ENCODE measurements at places on chromosomes 5 and 9.

GRCh38 chr5:68543212-68543611, 327.7 kb downstream of the PIK3R1 start:
- no peak for DNase-seq

- no peak for DNase-seq
Observed at GRCh38 chr9:4226331-4227250, 73.3 kb downstream of the GLIS3 start.

DNA sequence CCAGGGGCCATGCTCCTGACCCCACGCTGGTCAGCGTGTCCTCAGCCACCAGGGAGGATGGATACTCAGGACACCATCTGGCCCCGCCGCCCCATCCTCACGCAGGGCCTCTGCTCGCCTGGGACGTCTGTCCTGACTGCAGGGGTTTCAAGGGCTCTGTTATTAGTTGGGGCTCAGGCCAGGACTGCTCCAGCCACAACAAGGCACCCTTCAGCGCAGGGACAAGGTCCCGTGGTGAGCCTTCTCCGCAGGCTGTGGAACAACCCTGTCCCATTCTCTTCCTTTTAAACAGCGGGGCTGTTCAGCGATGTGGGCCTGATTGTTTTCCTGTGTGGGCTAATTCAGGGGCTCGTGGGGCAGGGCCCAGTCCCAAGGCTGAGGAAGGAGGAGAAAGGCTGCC, 61.6 kb downstream of the SEMA4D start:
- DNase-seq = no peak

- no peak for DNase-seq
Observed at GRCh38 chr9:567747-568305, 273.7 kb upstream of the DMRT1 start.

- DNase-seq = no peak
Observed at GRCh38 chr5:127878174-127878750, 175.1 kb downstream of the CCDC192 start.

GRCh38 chr5:90628492-90628891, 69.9 kb downstream of the ADGRV1 start:
- DNase-seq = no peak

- DNase-seq = no peak
Observed at GRCh38 chr5:174725261-174725990, 1.0 kb downstream of the MSX2 start.

DNA sequence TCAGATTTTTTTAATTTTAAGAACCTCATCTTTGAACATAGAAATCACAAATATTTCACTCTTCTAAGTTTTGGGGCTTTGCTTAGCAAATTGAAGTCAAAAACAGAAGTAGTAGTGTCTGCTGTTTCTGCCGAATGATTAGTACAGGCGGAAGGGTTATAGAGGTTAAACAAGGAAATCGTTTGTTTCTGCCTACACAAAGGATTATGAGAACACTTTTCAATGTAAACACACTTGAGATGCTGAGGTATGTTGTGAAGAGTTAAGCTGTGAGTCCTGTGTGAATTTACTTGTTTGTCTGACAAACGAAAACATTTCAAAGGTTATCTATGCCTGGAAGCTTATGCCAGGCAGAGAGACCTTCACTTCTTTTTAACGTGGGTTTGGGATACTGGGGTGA, 224.8 kb downstream of the CETN3 start:
- DNase-seq = no peak

GRCh38 chr5:67187006-67187715, 9.4 kb downstream of the CD180 start:
- DNase-seq = no peak

GRCh38 chr5:171957591-171958251, 48.7 kb downstream of the FBXW11 start:
- no peak for DNase-seq

All from stimulated activated CD8-positive, alpha-beta memory T cell treated with anti-CD3 and anti-CD28 coated beads, Interleukin-7, amount 100 ng/mL, for 1 hour (primary cell).